Substantia nigra (tissue), 51 donors: ENCODE measurements at places on chromosomes 11 and 22.

DNA sequence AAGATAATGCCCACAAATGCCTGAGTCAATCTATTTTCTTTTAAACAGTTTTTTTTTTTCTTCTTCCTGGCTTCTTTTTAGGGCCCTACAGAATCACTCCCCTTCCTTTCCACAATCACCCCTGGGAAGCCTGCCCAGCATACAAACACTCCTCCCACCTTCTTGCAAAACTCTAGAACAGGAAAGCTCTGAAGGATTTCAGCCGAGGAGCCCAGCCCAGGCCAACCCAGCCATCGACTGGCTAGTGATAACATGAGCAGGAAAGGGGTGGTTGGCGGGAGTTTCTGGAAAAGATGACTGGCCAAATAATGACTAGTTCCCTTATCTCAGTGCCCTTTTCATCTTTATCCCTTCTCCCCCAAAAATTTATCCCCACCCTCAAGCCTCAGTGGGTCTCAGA lies 68.2 kb downstream of the USP35 start:
- peak; percentile 14 for DNase-seq

DNA sequence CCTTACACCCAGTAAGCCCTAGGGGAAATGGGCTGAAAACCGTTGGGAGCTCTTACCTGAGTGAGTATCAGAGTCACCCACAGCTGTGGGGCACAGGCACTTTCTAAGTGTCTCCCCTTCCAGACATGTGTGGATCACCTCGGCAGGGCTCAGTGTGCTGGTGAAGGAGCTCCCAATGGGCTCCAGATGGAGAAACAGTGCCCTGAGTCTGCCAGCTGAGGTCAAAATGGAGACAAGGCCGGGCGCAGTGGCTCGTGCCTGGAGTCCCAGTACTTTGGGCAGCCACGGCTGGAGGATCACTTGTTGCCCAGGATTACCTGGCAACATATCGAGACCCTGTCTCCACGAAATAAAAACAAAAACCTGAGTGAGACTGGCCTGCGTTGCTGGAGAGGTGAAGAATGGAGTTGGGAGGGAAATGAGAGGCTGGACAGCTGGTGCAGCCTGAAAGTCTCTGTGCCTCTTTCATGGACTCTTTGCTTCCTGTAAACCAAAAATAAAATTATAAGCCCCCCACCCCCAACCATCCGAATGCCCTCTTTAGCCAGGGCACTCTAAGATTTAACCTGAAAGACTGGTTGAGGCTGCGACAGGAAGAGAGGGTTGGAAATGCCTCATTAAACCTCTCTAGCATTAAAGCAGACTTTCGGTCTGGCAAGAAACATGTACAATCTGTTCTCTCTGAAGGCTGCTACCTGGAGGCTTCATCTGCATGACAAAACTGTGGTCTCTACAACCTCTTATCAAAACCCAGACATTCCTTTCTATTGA lies 111.8 kb downstream of the SNX19 start:
- no peak for DNase-seq

- no peak for DNase-seq
Measured at GRCh38 chr22:42256930-42257329, 13.5 kb downstream of the TCF20 start.

- no peak for DNase-seq
Measured at GRCh38 chr11:17845431-17845881, 110.9 kb downstream of the KCNC1 start.

DNA sequence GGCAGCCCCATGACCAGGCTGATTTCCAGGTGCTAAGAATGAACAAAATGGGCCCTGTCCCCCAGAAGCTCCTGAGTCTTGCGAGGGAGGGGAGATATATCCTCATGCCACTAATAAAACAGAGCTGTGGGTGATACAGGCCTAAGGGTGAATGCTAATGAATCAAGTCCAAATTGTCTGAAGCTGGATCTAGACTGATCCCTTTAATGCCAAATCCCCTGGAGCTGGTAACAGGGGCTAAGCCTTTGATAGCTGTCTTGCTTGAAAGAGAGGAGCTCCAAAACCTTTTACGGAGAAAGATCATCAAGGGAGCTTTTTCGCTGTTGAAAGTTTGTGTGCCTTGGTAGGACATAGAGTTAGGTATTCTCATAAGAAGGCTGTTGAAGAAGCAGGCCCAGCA lies 79.7 kb downstream of the PPFIBP2 start:
- no peak for DNase-seq

GRCh38 chr11:117819096-117820040 lies 5.2 kb downstream of the FXYD2 start:
- DNase-seq: no peak

- DNase-seq: no peak
Measured at GRCh38 chr11:26045082-26045481, 286.8 kb upstream of the ANO3 start.

DNA sequence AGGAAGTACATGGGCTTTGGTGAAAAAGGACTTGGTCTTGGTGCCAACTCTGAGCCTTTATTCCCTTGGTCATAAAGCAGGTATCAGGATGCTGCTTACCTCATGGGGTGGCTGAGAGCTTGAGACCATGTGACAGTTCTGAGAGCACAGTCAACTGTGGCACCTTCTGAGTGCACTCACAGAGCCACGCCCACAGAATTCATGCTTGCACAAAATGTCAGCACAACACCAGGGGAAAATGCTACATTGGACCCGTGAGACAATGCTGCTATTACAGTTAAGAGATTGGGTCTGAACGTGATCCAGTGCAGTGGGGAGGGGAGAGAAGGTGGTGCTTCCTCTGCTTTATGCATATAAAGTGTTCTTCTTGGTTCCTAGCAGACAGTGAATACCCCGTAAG lies 79.5 kb upstream of the SPON1 start:
- no peak for DNase-seq

- DNase-seq: no peak
Measured at GRCh38 chr11:9799886-9800285, 136.0 kb downstream of the SWAP70 start.

GRCh38 chr11:102293873-102294601 lies 23.2 kb upstream of the BIRC3 start:
- no peak for DNase-seq

- no peak for DNase-seq
Measured at GRCh38 chr11:19846654-19847305, 134.1 kb downstream of the NAV2 start.
